ENCODE measurements at places on chromosomes 7 and 10.

- no peak for DNase-seq
Observed at GRCh38 chr10:75779276-75779675, 347.9 kb downstream of the LRMDA start.

- DNase-seq: no peak
Observed at GRCh38 chr7:11833431-11833830, 1.4 kb upstream of the THSD7A start.

DNA sequence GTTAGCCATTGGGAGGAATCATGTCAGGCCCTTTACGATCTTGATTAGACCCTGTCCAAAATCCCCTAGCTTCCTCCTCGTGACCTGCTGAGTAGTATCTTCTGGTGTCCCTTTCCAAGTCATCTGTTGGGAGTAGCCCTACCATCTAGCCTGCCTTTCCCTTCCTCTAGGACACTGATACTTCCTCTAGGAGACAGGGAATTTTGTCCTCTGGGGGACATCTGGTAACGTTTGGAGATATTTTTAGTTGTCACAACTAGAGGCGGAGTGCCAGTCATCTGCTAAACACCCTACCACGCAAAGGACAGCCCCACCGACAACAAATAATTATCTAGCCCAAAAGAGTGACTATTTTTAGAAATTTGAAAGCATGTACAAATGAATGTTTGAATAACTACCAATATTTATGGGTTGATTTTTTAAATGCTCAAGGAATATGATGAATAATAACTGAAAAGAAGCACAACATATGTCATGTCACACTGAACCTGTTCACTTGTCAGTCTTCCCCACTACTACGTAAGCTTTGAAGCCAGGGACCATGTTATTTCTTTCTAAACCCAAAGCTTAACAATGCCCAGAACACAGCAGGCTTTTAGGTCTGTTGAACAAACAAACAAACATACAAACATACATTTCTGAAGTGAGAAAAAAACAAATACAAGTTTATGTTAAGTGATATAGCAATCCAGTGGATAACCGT is 105.9 kb downstream of the ARHGAP12 start:
- no peak for DNase-seq

- DNase-seq: no peak
Observed at GRCh38 chr10:46096446-46096845, 50.4 kb upstream of the MSMB start.

DNA sequence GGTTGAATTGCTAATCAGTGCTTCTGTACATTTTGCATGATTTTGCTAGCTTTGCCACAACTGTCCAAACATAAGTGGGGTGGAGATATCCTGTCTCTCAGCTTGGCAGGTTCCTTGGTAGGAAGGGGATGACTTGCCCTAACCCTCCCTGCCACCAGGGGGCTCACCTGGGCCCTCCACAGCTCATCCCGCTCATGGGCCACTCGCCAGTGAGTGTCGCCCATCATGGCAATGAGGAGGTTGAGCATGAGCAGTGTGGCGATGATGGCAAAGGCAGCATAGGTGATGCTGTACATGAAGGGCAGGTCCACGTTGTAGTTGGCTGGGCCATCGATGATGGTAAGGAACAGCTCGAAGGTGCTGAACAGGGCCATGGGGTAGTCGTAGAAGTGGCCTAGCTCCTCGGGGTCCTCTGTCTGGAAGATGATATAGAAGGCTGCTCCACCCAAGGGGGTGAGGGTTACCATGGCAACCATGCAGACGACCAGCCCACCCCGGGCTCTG is 12.2 kb downstream of the TRPV6 start:
- no peak for DNase-seq

GRCh38 chr10:131204406-131205152 is 106.9 kb downstream of the TCERG1L start:
- no peak for DNase-seq

- no peak for DNase-seq
Observed at GRCh38 chr7:370775-371118, 80.8 kb downstream of the FOXL3 start.

DNA sequence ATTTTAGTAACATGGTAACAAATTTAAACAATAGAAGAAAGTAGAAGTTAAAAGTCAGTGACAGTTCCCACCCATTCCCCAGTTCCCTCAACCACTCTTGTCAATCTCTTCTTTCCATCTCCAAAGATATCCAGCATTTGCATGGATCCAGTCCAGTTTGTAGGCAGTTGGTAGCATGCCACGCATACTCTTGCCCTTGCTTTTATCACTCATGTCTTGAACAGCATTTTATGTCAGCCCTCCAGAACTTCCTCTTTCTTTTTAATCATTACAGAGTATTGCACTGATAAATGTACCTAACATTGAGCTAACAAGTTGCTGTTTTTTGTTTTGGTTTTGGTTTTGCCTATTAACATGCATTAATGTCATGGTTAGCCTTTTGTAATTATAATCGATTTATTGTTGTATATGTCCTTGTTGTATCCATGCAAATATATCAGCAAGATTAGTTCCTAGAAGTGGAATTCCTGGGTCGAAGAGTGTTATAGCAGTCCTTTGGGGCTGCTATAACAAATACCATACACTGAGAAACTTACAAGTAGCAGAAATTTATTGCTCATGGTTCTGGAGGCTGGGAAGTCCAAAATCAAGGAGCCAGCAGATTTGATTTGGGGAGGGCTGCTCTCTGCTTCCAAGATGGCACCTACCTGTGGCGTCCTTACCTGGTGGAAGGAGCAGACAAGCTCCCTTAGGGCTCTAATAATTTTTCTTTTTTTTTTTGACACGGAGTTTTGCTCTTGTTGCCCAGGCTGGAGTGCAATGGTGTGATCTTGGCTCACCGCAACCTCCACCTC is 25.7 kb downstream of the CHST3 start:
- no peak for DNase-seq

DNA sequence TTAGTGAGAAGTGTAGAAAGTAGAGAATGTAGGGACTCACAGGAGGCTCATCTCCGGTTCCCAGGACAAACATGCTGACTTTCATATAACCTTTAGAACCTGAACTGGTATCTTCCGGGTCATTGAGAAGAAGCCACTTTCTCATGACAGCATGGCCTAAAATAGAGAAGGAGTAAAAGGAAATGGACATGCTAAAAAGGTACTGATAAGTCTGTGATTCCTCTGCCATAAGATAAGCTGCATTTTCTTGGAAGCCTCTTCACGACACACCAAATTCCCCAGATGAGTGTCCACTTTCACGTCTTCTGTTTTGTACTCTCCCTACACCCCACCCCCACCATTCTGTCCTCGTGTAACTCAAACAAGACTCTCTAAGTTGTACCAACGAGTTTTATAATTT is 79.9 kb downstream of the MYOF start:
- DNase-seq: no peak

- peak; percentile 88 for DNase-seq
Observed at GRCh38 chr10:88064608-88065382, 201.4 kb downstream of the PTEN start.

DNA sequence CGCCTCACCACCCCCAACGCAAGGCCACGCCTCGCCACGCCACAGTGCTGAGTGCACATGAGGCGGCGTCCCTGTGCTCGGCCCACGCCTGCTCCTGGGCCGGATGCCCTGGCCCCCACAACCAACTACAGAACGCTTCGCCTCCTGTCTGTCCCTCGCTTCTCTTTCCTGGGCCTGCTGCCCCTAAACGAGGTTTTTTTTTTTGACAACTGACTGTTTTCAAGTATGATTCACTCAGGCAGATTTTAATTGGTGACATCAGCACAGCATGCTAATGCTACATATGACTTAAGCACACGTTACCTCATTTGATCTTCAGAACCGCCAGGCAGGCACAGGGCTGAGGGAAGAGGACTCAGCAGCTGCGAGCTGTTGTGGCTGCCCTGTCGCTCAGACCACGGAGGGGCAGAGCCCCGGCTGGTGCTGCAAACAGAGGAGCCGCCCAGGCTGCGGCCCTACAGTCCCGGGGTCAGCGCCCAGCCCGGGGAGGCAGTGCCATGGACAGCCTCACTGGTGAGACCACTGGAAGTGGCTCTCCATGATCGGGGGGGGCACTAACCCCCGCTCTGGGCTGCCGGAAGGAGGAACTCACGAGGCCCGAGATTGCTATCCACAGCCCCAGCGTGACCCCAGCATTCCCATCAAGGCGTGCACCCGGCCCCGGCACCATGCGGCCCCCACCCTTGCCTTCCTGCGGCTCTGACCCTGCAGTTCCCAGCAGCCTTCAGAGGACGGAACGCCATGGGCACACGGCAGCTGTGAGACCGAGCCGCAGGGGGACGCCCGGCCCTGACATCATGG is 212.8 kb downstream of the MAD1L1 start:
- peak; percentile 73 for DNase-seq

DNA sequence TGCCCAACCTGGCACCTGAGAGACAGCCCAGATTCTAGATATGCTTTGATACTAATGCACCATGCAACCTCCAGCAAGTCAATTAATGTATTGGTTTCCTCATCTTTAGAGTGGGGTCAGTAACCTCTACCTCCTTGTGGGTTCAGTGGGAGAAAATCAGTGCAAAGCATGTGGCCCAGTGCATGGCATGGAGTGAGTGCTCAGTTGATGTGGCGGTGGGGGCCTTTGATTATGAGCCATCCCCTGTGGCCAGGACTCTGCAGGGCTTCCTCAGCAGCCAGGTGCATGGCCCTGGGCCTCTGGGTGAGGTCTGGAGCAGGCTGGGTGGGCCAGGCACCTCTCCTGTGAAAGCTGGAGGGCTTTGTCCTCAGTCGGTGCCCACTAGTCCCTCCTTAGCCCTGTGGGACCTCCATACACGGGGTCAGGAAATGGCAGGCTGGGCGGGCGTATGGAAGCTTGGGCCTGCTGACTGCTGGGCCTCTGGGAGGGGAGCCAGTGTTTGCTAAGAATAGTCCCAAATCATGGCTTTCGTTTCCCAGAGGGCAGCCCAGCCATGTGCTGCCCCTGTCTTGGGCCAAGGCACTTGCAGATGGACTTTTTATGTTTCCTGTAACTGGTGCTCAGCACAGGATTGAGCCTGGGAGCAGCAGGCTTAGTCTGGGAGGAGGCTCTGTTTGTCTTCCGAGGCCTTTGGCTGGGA is 3.4 kb downstream of the PALD1 start:
- DNase-seq: no peak

DNA sequence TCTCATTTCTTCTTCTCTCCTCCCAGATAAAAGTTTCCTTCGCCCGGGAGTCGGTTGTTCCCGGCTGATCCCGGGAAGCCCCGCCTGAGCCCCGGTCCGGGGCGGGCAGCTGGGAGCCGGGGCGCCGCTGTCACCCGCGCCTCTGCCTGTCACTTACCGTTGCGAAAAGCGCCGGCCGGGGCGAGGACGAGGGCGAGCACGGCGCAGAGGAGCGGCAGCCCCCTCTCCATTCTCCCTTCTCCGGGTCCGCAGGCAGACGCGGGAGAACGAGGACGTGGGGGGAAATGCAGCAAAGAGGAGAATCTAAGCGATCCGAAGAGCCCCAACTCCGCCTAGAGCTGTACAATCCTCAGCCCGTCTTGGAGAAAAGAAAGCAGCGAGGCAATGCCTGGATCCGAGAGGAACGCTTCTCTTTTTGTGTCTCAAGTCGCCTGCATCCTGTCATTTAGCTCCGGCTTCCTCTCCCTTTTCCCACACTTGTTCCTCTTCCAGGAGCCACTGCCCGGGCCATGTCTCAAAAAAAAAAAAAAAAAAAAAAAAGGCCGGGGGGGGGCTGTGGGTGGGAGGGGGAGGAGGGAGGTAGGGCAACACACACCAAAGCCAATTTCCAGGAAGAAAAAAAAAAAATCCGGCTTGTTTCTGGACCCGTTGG is at the start of gene NRP1:
Gene NRP1, minus strand, starts transcription at position 515 of the 652 bp plus-strand sequence. Its CDS starts 285 bp downstream, at position 230.
- DNase-seq: no peak

- no peak for DNase-seq
Observed at GRCh38 chr7:52920977-52921376, 114.5 kb upstream of the POM121L12 start.

GRCh38 chr7:87624628-87625027 is 3.6 kb upstream of the RUNDC3B start:
- DNase-seq: no peak

DNA sequence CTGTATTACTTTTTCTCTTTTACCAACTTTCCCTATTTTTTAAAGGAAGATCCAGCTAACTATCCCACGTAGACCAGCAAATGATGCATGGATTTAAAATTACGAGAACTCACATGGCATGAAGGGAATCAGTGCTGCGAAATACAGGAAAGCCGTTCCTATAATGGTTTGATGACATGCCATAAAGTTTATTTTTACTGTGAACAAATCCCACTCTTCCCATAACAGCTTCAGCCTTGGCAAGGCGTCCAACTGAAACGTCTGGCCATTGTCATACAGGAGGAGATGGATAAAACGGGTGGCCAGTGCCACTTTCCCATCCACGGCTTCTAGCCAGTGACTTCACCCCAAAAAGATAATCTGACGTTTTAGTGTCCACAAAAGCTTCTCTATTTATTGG is 106.2 kb upstream of the DDC start:
- no peak for DNase-seq

GRCh38 chr10:4477664-4478063 is 348.3 kb upstream of the AKR1E2 start:
- DNase-seq: no peak

DNA sequence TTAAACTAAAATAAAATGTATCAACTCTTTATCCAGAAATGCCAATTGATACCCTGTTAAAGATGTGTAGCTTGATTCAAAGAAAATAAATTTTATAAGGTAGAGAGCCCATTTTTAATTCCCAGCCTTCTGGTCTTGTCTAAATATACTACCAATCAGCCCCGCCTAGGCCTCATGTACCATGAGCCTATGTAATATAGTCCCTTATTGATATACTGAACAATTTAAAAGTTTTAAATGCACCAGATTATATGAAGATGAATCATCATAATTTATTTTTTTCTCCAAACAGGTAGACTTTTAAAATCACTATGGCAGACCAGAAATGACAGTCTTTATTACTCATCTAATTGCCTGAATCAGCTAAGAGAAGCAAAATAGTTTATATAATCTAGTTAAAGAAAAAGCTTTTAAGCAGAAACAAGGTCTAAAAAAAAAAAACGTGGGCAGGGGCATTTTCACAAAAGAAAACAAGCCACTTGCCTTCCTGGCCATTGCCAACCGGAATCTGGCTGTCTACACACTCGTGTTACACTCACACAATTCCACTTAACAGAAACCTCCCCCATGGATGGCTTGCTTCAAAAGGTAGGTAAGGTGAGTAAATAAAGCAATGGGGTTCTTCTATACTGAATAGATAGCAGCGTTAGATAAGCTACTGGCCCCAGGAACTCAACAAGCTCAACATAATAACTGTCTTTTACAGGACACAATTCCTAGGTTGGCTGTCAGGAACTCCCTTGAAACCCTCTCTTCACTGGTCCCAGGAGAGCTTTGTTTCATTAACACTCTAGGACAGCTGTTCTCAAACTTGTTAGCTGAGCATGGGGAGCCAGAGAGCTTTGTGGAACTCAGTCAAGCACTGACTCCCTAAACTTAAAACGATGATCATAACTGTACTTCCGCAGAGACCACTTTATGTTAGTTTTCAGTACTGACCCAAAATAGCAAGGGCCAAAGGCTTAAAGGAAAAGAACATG is 37.2 kb downstream of the RAPGEF5 start:
- no peak for DNase-seq

All from AG09319 (cell line).